ENCODE measurements at places on chromosomes 5 and 9.

GRCh38 chr5:102450313-102450990, 48.3 kb downstream of the SLCO6A1 start:
- no peak for DNase-seq

DNA sequence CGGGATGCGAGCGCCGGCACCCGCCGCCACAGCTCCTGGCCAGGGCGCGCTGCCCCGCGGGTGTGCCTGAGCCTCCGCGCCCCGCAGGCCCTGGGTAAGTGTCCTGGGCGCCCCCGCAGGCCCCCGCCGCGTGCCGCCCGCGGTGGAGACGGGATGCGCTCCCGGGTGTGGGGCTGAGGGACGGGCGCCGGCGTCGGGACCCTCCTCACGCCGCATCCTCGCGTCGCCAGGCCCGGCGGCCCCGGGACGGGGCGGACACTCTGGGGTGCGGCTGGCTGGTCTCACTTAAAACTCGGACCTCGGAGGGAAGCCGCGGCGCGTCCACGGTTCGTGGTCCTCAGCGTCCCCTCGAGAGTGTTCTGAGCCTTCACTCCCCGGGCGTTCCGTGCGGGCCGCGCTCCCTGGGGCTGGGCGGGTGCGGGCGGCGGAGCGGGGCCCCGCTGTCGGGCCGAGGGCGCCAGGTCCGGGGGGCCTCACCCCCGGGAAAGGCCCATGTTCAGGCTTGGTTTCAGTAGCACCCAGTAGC, 275 bp downstream of the AHRR start:
- no peak for DNase-seq

GRCh38 chr5:116658141-116658540, 83.5 kb upstream of the SEMA6A start:
- DNase-seq, result no peak

DNA sequence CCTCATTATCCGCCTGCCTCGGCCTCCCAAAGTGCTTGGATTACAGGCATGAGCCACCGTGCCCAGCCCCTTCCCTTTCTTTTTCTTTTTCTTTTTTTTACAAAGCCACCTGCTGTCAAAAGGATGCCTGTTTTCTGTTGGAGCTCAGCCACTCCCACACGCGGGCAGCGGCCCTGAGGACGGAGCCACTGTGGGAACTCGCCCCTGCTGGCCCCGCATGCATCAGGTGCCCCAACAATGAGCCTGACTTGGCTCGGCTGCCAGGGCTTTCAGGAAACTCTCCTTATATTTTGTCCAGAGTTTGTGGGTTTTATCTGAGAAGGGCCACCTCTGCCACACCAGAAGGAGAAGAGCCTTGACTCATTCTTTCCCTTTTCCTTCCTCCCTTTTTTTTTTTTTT, 37.1 kb upstream of the LRRC14B start:
- DNase-seq, result no peak

DNA sequence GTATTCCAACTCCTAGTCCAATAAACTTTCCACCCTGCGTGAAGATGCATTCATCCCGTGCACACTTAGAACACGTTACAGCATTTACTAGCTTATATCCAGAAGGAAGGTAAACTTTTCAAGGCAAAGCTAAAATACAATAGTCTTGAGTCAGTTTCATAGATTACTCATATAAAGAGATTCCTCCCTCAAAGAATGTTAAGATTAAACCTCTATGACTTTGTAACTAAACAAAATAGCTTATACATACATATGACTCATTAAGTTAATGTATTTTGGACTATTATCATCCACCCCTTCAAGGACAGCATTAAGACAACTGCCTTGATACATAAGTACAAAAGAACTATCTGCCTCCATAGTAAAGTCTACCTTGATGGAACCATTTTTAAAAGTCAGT, 36.1 kb downstream of the TLE1 start:
- DNase-seq, result no peak

DNA sequence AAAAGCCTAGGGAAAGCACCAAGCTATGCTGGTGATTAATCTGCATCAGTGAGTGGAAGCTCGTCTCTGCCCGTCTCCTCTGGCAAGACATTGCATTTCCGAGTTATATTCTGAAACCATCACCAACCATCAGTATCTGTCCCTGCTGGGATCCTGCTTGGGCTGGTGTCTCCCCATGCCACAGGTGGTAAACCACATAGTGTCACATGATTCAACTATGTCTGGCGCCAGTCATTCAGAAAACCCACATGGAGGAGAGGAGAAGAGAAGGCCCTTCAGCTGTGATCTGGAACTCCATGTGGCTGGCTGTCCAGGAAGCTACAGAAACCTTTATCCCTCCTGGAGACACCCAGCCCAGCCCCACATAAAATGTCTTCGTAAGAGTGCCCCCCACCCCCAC, 4.8 kb downstream of the IL9 start:
- peak; percentile 41 for DNase-seq

GRCh38 chr9:110029956-110030480, 177.9 kb downstream of the C9orf152 start:
- DNase-seq, result no peak

DNA sequence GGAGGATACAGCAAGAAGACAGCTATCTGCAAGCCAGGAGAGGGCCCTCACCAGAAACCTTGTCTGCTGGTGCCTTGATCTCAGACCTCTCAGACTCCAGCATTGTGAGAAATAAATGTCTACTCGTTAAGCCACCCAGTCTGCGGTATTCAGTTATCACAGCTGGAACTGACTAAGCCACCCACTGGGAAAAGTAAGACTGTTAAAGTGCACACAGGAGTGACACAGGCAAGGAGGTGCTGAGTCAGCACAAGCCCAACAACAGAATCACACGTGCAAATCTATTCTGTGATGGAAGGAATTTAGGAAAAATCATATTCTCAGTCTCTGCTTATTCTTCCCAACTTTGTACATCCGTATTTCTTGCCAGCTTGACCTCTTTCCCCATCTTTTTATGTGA, 200.0 kb downstream of the NR2F1-AS1 start:
- no peak for DNase-seq

DNA sequence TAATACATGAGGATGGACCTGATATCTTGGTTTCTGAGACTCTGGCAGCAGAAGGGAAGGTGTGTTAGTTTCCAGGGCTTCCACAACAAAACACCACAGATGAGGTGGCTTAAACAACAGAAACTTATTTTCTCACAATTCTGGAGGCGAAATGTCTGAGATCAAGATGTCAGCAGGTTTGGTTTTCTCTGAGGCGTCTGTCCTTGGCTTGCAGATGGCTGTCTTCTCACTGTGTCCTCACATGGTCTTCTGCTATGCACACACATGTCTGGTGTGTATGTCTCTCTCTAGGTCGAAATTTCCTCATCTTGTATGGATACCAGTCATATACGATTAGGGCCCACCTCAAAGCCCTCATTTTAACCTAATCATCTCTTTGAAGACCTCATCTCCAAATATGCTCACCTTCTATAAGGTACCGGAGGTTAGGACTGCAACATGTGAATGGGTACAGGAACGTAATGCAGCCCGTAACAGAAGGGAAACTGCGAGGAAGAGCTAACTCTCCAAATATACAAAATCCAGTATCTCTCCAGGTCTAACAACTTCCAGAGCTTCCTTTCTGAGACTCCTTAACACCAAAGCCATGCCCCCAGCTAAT, 139.8 kb upstream of the SMARCA2 start:
- DNase-seq, result no peak

- DNase-seq, result no peak
These were observed 234.4 kb upstream of the GRAMD2B start for GRCh38 chr5:126188804-126189203.

DNA sequence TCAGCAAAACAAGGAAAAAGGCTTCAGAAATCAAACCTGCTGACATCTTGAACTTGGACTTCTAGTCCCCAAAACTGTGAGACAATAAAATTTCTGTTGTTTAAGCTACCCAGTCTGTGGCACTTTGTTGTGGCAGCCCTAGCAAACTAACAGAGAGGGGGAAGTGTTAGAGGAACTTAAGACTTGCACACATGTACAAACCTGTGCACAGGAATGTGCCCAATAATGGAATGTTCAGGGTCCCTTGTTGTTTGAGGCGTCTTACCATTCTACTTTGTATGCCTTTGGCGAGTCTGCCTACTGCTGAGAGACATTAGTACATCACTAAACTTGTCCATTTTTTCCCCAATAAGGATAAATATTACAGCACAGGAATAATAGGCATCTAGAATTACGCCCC, 160.3 kb downstream of the WDR70 start:
- DNase-seq, result no peak

DNA sequence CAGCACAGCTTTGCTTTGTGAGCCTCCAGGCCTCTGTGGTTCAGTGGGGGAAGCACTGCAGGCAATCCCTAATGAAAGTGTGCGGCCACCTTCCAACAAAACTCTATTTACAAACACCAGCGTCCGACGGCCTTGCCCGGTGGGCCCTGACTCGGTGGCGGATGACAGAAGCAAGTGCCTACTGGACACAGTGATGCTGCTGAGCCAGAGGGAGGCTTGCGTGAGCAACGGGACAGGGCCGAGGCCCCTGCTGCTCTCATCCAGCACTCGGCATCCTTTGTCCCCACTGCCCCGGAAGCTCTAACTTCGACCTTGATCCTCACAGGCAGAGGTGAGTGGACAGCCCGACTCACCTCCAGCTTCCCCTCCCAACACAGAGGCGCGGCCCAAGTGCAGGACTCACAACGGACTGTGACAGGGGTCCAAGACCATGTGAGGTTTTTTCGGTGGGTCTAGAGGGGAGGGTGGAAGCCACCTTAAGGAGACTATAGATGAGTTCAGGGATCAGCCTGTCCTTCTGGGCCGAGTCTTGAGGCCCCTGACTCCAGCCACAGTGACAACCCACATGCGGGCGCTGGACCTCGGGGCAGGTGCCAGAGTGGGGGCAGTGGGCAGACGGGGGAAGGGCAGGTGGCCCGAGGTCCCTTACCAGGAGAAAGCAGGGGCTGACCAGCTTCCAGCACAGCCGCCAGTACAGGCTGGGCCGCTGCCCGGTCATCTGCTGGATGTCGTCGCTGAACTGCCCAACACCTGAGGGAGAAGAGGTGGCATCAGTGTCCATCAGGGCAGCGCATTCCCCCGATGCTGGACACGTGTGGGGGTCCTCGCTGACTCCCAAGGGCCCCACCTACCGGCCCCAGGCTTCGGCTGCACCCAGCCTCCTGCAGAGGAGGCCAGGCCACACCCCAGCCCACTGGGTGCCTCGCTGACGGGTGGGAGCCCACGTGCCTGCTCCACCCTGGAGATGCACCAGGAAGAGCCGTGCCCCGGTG, 39.4 kb downstream of the SLC6A3 start:
- DNase-seq, result no peak

DNA sequence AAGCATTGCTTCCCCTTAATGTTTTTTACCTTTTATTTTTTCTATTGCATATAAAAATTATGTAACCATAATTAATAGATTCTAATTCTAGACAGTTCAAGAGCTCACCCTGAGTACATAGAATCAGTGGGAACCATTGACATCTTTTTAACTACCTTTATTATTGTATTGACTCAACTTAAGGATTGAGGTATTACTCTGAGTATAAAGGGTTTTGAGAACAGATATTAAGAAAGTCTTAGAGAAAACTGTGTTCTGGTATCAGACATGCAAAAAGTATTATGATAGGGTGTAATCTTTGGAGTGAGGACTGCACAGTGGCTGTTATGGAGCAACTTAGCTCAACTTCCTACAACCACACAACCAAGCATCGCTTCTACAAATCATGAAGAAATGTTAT, 8.9 kb downstream of the SPEF2 start:
- DNase-seq, result no peak

GRCh38 chr9:6680797-6681146, 35.2 kb upstream of the GLDC start:
- DNase-seq, result no peak

- DNase-seq, result no peak
These were observed 26.0 kb downstream of the CHSY3 start for GRCh38 chr5:129930221-129930620.

DNA sequence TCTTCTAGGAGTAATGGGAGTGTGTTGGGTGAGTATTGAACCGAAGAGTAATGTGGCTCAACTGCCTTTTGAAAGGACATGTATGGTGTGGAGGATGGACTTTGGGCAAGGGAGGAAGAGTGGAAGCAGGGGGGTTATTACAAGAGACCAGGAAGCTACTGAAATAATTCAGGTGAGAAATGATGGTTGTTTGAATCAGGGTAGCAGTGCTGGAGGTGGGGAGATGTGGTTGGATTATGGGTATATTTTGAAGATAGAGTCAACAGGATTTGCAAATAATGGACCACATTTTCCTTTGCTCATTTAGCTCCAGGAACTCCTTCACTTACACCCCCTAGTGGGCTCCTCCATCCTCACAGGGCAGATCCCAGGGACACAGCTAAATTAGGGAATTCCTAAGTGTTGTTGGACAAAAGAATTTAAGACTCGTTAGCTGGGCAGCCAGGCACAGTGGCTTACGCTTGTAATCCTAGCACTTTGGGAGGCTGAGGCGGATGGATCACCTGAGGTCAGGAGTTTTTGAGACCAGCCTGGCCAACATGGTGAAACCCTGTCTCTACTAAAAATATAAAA, 1.2 kb upstream of the SLC4A9 start:
- DNase-seq, result no peak

GRCh38 chr5:111238431-111239225, 14.4 kb downstream of the CAMK4 start:
- DNase-seq, result no peak

GRCh38 chr9:135359764-135360163, 119.8 kb upstream of the PPP1R26 start:
- no peak for DNase-seq

- no peak for DNase-seq
These were observed 87.1 kb downstream of the HMHB1 start for GRCh38 chr5:143898916-143899591.

- DNase-seq, result no peak
These were observed 74.0 kb upstream of the RXRA start for GRCh38 chr9:134252084-134252830.

- DNase-seq, result no peak
These were observed 5.3 kb upstream of the ZNF367 start for GRCh38 chr9:96423322-96423984.

- DNase-seq, result no peak
These were observed 28.0 kb upstream of the SLC28A3 start for GRCh38 chr9:84368601-84369000.

DNA sequence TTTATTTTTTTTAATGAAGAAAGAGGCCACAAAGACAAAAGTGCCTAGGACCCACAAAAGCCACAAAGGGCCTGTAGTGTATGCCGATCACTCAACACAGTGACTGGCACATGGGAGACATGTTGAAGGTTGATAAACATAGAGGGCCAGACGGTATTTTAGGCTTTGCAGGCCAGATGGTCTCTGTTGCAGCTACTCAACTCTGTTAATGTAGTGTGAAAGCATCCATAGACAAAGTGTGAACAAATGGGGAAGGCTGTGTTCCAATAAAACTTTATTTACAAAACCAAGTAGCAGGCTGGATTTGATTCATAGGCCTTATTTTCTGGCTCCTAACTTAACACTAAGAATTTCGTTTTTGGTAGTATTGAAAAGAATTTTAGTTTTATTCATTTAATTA, 139.9 kb downstream of the SGCD start:
- DNase-seq, result no peak

- DNase-seq, result no peak
These were observed 40.0 kb downstream of the DAPK1 start for GRCh38 chr9:87537625-87538024.

DNA sequence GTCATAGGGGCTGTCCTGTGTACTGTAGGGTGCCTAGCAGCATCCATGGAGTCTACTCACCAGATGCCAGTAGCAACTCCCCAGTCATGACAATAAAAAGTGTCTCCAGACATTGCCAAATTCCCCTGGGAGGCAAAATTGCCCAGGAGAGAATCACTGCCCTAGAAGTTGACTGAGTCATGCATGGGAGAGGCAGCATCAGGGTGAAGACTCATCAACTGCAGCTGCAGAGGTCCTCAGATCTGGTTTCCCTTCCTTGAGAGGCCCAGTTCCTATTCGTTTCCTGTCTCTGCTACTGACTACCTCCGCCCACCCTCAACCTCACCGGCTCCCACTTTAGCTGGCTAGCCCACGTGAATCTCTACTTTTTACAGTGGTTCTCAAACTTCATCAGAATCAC, 88.6 kb upstream of the AGXT2 start:
- DNase-seq, result peak; percentile 4

Data from activated naive CD4-positive, alpha-beta T cell treated with Interleukin-2 at 50 U/mL for 16 hours (primary cell).